ENCODE measurements at places on chromosomes 11 and 22. TPM values are rescaled to one million over a fixed set of nuclear protein-coding genes. Genes with fewer than 3 reads are reported as not detected.

Gene C11orf86
- not detected for total RNA-seq

Gene DUSP8
- total RNA-seq: 8.9 TPM

Gene LUZP2
- total RNA-seq: not detected

GRCh38 chr22:17698948-17699347 lies 60.4 kb downstream of the BCL2L13 start:
- H3K36me3 ChIP-seq: peaks cover 43% of the 10 kb centered on the region
- H3K4me3 ChIP-seq: no peak overlapping the region

- no peak overlapping the region for H3K27ac ChIP-seq
- H3K4me3 ChIP-seq: no peak overlapping the region
- DNase-seq: no peak
- no peaks in the 10 kb centered on the region for H3K36me3 ChIP-seq
These were observed 86.0 kb upstream of the CADM1 start for GRCh38 chr11:115590254-115590653.

DNA sequence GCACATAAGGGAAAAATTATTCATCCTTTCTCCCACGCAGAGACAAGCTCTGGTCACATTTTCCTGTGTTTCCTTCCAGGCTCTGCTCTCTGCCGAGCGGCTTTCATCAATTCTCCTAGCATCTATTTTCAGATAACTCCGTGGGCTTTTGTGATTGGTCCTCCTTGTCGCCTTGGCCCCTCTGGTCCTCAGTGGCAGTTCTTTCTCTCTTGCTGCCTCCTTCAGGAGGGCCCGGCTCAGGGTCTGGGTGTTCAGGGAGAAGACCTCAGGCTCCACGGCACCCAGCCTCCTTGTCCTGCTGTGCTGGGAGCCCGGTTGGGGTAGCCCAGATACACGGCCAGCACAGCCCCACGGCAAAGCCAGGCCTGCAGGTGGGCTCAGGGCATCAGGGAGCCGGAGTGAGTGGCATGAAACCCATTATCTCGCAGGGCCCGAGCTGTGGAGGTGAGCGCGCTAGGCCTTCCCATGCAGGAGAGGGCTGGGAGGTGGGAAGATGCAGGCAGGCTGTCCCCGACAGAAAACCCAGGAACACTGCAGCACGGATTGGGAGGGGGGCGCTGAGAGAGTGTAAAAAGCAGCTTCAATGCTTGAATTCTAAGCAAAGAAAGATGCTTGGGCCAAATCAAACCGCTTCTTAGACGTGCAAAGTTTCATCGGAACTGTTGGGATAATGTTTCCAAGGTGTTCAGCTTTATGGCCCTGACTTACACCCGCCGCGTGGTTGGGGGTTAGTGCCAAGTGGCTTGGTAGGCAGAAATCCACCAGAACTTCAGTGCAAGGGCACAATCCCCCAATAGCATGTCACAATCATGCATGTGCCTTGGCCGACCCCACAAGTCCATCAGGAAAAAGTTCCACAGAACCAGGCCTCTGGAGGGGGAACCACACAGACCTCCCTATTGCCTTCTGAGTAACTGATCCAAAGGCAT lies 81.9 kb upstream of the WNT7B start:
- no peaks in the 10 kb centered on the region for H3K36me3 ChIP-seq
- peak; percentile 48 for DNase-seq
- H3K27ac ChIP-seq: peak overlapping the region; percentile 98
- peak overlapping the region; percentile 87 for H3K4me3 ChIP-seq

Measured in lower lobe of right lung (tissue), 2 donors.